ENCODE measurements at places on chromosomes 2 and 18.

DNA sequence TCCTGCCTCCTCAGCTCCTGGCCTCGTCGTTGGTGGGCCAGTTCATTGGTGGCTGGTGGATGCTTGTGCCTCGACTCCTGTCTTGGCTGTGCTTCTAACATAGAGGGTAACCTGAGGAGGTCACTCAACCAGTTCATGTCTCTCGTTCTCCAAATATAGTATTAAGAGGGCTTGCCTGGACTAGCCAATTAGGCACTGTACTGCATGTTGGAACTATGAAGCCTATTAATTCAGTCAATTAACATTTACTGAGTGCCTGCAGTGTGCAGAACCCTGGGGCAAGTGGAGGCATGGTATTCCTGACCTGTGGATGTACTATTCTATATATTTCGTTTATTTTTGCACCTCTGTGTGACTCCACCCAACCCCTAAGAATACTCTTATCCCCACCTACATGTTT, 89.9 kb upstream of the PELI1 start:
- no peak for DNase-seq

GRCh38 chr2:199405241-199405640, 52.5 kb downstream of the SATB2 start:
- DNase-seq: peak; percentile 8

DNA sequence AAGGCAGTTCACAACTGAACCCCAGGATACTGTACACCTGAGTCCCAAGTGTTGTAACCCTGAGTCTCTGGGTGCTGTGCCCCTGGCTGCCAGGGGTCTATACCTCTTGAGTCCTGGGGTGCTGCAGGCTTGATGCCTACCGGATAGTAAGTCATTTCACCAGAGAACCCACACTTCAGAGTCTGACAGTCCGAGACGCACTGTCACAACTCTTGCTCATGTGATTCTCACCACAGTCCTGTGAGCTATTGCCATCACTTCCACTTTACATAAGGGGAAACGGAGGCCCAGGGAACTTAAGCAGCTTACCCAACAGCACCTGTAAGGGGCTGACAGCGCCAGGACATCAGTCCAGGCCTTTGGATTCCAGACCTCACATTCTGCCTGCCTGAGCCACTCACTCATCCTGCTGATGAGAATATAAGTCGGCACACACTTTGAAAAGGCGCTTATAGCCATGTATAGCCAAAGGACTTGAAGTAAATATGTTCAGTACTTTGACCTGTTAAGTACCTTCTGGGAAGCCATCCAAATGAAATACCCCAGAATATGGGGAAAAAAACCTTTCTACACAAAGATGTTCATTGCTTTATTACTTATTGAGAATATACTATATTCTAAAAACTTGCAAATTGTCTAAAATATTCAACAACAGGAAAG, 180.7 kb upstream of the ID2 start:
- no peak for DNase-seq

DNA sequence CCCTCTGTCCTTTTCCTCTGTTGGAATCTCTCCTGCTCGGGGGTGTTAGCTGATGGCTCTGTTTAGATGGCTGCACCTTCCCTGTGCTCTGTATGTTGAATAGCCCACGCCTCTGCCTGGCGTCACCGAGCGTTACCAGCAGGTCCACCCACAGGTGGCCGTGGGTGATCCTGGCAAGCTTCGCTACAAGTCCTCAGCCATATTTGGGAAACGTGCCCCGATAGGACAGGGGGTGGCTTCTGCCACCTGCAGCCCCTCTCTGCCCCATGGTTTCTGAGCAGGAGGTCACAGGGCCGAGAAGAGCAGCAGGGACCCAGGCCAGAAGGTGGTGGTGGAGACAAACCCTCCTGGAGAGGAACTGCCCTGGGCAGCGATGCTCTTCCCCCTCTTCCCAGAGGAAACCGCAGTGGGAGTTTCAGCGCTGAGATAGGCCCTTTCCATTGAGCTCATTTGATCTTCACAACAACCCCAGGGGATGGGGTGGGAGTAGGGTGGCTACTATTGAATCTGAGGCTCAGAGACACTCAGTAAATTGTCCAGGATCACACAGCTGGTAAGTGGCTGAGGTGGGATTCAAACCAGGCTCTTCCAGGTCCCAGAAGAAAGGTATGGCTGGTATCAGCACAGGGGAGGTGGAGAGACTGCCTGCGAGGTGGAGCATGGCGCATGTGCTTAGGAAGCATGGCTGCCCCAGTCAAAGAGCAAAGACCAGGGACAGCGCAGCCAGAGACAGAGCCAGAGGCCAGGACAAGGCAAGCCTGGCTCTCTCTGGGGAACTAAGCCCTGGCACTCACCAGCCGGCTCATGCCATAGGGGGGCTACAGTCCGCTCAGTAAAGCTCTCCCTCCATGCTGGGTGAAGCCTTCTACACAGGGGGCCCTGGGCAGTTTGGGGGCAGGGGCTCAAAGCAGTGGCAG, 15.0 kb downstream of the NGEF start:
- no peak for DNase-seq

DNA sequence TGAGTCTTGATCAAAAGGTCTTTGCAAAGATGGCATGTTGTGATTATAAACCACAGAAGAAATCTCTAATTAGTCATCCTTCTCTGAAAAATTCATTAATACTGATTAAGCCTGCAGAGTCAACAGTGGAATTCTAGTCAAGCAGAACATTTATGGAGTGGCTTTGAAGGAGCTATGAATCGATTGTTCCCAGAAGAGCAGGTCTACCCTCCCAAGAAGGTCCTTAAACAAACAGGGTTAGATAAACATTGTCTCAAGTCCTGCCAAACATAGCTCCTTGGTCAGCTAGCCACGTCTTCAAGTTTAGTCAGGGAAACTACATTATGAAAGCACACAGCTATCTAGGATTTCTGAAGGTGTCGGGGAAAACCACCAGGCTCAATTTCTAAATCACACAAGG, 88.9 kb downstream of the ITGA4 start:
- peak; percentile 54 for DNase-seq

DNA sequence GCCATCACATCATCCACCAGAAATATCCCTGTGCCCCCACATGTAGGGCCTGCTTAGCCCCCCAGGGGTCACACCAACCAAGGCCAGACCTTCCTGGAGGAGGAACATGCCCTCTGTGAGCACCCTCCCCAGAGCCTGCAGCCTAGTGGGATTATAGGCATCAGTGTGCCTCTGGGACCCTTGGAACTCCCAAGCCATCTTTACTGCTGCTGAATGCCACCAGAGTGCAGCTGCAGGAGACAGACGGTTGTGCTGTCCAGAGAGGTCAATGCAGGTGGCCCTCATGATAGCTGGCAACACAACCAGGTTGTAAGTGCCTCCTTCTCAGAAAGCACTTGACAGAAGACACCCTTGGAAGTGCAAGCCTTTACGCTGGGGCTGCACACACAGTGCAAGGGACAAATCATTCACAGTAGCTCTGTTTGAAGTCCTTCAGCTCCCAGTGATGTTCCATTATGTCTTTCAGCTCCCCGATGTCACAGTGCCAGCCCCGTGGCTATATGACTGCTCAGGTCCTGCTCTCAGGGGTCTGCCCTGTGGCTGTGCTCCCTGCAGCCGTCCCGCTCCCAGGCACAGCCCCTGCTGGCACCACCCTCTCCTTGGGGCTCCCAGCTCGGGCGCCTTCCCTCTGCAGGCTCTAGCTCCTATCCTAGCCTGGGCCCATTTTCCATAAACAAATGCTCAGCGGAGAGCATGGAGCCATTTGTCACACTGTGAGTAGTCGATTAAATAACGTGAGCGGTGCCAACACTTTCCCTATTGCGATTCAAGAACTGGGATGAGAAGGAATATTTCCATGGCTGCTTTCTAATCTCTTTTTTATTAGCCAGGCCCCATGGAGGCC, 65.1 kb downstream of the EDAR start:
- DNase-seq: no peak

GRCh38 chr2:113124181-113124961, 3.0 kb upstream of the IL1RN start:
- peak; percentile 25 for DNase-seq

DNA sequence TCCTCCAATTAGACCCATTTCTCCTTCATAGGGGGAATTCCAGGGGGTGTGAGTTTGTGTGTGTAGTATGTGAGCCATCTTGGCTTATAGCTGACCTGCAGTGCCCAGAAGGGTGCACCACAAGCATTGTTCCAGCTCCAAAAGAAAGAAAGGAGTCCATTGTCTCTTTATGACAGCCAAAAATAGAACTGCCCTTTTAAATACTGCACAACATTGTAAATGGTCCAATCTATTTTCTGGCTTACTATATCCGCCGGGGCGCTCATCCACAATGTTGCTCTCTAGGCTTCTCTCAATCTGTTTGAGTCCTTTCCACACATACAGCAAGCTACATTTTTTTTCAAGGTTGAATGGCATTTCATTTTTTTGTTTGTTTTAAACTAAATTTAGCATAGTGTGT, 517.5 kb downstream of the STK39 start:
- no peak for DNase-seq

DNA sequence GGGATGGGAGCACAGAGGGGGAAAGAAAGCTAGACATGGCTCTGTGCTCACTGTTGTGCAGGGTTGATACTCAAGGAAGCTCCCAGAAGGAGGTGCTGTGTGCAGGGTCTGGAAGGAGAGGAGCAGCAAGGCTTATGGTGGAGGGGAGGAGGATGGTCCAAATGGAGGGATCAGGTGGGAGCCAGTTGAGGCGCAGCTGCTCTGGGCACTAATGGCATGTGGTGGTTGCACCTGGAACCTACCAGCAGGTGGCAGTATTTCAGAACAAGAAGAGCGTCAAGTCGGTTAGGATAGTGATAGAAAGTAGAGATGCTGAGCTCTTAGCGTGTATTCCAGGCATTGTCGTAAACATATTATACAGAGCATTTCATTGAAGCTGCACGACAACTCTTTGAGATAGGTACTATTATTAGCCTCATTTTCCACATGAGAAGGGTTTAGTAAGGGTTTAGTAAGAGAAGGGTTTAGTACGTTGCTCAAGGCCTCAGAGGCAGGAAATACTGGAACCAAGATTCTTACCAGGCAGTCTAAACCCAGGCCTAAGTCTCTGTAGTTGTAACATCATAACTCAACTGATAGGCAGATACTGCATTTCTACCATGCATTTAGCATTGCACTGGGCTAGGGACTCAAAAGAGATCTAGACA, 223.7 kb downstream of the CYP26B1 start:
- DNase-seq: peak; percentile 66

- DNase-seq: no peak
These were observed 76.8 kb downstream of the DYSF start for GRCh38 chr2:71530211-71530610.

DNA sequence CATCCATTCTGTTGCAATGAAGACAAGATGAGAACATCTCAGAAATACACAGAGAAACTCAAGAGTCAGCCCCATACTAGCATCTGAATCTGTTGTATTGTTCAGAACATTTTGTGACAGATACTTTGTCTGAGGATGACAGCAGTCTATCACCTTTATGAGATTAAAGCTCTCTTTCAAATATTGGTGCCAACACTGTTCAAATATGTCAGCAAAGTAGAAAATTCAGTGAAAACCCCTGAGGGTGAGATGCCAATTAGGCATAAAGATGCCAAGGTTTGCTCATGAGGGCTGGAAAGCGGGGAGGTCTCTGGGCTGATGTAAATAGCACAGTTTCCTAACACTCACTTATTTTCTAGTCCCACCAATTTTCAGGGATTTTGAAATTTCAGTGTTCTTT, 1054.2 kb upstream of the CRIM1 start:
- no peak for DNase-seq

- peak; percentile 42 for DNase-seq
These were observed 237.4 kb downstream of the CAMKMT start for GRCh38 chr2:44599130-44599529.

DNA sequence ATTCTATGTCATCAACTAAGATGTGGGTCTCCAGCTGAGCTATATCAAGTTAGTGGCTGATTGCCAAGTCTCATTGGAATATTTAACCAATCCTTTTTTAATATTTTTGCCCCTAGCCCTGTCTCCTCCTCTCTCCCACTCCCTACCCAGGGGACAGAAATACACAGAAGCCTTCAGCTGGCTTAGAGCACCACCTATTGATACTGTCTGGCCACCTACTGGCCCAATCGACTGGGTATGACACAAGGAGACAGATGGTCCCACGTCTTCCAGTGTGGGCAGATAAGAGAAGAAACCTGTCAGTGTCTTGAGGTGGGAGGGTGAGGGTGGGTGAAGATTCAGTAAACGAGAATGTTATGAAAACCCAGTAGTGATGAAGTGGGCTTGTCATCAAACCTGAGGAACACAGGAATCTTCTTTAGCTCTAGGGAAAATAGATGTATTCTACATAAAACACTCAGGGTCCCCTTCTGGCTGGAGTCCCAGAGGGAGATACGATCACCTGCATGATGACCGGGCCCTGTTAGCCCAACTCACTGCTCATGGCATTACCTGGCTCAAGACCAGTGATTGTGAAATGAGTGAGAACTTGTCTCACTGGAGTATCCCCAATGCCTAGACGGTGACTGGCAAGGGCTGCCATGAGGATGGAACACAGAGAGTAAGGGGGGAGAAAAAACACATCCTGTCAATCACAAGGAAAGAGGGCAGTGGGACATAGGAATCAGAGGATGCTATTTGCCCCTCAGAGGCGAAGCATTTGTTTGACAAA, 26.7 kb downstream of the POLR1A start:
- DNase-seq: peak; percentile 62

- DNase-seq: no peak
These were observed 81.8 kb downstream of the RHOB start for GRCh38 chr2:20528713-20529112.

DNA sequence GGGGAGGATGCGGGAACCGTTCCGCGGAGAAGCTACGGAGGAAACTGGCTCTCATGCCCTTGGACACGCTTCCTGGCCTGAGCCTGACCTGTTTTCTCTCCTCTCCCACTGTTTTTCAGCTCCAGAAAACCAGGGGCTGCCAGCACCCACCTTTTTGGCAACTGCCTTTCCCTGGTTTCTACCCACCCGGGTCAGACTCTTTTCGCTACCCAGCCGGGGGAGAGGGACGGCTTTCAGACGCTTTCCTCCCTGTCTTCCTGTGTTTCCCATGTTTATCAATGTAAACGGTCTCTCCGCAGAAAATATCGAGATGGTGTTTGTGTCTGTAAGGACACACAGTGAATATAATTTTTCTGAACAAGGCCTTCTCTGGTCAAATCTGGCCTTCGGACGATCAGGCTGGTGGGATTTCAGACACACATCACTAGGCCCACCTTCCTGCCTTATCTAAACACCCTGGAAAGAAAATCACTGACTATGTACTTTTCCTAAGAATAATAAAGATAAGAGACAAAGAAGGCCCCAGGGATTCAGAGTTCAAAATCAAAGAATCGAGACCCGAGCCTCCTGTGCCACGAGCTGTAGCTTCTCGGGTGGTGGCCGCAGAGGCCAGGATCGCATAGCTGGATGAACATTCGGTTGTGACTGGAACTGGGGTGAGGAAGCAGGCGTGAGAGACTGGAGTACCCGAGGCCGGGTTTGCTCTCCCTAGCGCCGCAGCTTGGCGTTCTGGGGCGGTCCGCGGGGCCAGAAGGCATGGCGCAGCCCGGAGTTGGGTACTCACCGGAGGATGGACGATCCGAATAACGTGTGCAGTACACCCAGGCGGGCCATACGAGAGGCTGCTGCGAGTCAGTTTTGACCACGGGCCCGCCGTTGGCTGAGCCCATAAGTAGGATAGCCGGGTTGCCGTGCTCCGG, 1.7 kb downstream of the EN1 start:
- no peak for DNase-seq

Data from iris pigment epithelial cell (primary cell).